Muscle of leg (tissue), 16 donors: ENCODE measurements at places on chromosomes 3 and 15. TPM values are rescaled to one million over a fixed set of nuclear protein-coding genes. Genes with fewer than 3 reads are reported as not detected.
A peak's percentile ranks its signal among the peaks of the same experiment; 100 is the strongest.

Gene RTP3
- polyA plus RNA-seq = not detected

Gene LRRC31
- not detected for polyA plus RNA-seq

Gene TGM4
- polyA plus RNA-seq = 0.28 TPM

Gene ZMYND10
- polyA plus RNA-seq = 1.8 TPM

Gene LYZL4
- not detected for polyA plus RNA-seq

Gene CHRNA7
- 2.2 TPM for polyA plus RNA-seq

Gene MNS1
- 7.1 TPM for polyA plus RNA-seq

Gene ARL8B
- 41.2 TPM for polyA plus RNA-seq

Gene PTX3
- polyA plus RNA-seq = 8.7 TPM

Gene SPESP1
- polyA plus RNA-seq = 7.7 TPM

Gene PEX11A
- polyA plus RNA-seq = 5.6 TPM

Gene IQGAP1
- 78.0 TPM for polyA plus RNA-seq

Gene SLC22A13
- polyA plus RNA-seq = not detected

GRCh38 chr15:53251996-53252395 is 461.9 kb upstream of the ONECUT1 start:
- DNase-seq = no peak

DNA sequence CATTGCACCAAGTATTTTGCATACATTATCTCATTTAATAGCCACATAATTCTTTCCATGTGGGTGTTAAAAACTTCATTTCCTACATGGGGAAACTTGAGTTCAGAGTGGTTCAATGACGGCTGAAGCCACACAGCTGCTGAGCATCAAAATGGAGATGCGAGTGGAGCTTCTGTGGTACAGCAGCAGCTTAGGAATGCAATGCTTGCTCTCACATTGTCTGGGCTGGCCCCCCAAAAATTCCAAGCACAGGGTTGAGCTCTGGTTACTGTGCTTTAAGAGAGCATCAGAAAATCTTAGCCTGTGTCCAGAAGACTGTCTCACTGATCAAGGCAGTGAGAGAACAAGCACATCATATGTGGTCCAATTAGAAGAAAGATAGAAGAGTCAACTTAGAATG is 57.4 kb upstream of the GADL1 start:
- no peak for DNase-seq

GRCh38 chr15:88792342-88793282 is 10.6 kb upstream of the ACAN start:
- DNase-seq = no peak

DNA sequence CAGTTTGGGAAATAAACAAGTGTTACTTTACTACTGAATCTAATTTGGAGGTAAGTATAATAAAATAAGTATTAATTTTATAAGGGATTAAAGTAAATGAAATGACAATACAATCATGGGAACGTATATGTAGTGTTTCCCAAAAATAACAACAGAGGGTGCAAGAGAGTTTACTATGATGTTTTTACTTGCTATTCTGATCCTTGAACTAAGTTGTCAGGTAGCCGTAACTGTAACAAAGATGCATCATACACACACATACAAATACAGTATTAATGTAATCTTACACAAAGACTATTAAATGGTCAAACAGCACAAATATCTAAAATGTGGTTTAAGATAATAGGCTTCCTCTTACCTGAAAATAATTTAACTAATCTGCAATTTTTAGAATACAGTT is 311.4 kb downstream of the TBC1D5 start:
- DNase-seq = peak; percentile 39

GRCh38 chr3:180530276-180530675 is 71.7 kb upstream of the TTC14 start:
- peak; percentile 2 for DNase-seq

- no peak for DNase-seq
Measured at GRCh38 chr15:31405200-31405920, 78.7 kb downstream of the KLF13 start.

GRCh38 chr15:27865323-27865922 is 233.7 kb downstream of the OCA2 start:
- no peak for DNase-seq

DNA sequence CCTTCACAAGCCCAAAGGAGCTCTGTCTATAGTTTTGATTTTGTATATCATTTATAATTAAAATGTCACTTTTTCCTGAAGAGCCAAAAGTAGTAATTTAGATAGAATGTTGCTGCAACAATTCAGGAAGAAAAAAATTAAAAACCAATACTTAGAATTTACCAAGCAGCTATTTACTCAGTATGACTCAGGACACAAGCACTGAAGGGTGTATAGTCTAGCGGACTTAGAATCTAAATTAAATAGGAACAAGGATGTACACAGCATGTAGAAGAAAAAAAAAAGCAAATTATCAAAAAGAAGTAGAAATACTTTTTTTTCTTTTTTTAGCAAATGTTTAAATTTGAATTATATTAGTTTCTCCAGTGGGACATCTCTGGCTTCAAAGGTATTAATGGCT is 31.6 kb downstream of the PGBD4 start:
- no peak for DNase-seq

DNA sequence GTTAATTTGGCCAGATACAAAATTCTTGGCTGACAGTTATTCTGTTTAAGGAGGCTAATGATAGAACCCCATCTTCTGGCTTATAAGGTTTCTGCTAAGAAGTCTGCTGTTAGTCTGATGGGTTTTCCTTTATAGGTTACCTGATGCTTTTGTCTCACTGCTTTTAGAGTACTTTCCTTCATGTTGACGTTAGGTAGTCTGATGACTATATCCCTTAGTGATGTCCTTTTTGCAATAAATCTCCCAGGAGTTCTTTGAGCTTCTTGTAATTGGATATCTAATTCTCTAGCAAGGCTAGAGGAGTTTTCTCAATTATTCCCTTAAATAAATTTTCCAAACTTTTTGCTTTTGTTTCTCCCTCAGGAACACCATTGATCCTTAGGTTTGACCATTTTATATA is 114.1 kb upstream of the CDIN1 start:
- no peak for DNase-seq

GRCh38 chr15:98560338-98560737 is 88.0 kb upstream of the IGF1R start:
- no peak for DNase-seq

DNA sequence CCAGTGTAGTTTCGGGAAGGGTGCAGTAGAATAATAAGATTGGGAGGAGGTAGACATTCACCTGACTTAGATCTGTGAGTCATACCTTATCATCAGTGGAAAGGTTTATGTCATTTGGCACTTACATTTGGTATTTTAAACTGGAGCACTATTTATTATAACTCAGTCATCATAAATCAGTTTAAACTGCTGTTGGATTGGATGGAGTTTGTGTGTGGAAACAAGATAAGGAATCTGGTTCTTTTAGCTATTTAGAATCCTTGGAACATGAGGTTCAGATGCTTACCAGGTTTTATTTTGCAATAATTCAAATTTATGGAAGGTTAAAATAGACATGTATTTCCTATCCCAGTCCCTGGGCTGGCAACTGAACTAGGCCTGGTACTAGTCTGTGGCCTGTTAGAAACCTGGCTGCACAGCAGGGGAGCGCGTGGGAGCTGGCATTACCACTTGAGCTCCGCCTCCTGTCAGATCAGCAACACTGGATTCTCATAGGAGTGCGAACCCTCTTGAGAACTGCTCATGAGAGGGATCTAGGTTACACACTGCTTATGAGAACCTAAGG is 34.5 kb downstream of the ZFAND6 start:
- no peak for DNase-seq

DNA sequence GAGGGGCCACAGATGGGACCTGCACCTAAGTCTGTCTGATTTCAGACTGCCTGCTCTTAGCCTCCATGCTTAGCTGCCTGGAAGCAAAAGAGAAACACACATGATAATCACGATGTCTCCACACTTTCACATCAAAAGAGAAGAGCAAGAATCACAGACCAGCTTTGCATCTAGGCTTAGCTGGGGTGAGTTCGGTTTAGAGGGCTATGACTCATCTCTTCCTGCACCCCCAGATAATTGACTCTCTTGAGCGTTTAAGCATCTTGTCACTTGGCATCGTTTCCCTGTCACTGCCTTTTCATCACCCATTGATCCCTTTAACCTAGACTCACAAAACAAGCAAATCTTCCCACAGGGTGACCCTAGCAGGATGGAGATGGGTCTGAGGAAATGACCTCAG is 124.0 kb downstream of the NTRK3 start:
- DNase-seq = no peak

GRCh38 chr15:92184142-92184541 is 209.5 kb upstream of the ST8SIA2 start:
- DNase-seq = peak; percentile 8

- DNase-seq = no peak
Measured at GRCh38 chr3:62445275-62445674, 71.9 kb upstream of the FEZF2 start.

- no peak for DNase-seq
Measured at GRCh38 chr3:142433110-142433509, 14.7 kb downstream of the XRN1 start.

- no peak for DNase-seq
Measured at GRCh38 chr15:69782809-69783208, 314.9 kb downstream of the TLE3 start.

GRCh38 chr15:23642413-23643044 is 5.1 kb downstream of the MAGEL2 start:
- DNase-seq = peak; percentile 79

DNA sequence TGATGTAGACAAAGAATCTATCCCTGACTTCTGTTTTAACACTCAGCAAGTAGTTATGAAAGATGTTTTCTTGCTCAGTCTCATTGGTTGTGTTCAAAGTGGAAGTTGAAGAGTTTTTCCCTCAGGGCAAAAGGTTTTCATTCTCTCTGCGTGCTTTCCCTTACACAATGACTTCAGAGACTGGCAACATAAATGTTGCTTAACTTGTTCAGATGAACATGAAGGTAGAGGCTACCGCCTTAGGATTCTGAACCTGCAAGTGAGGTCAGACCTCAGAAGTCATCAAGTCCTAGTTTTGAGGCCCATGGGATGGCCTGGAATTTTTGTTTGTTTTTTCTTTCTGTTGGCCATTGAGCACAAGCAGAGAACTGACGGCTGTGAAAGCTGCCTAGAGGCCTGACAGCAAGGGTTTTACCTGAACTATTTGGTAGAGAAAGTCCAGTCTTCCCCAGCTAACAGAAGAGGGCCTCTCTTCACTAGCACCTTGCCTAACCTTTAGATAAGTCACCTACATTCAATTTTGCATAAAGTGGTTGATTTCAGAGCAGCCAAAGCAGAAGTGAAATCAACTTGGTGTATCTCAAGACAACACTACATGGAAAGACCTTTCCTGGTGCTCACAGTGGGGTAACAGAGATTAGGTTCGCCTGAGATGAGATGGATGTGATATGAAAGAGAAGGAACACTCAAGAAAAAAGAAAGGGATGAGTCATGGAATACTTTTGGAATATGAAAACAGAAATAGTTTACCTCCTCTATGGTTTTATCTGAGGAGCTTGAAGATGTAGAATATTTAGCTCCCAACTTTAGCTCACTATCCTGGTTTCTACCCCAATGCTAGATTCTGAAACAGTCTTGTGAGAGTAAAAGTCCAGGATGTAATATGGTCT is 53.6 kb upstream of the AP4E1 start:
- no peak for DNase-seq

DNA sequence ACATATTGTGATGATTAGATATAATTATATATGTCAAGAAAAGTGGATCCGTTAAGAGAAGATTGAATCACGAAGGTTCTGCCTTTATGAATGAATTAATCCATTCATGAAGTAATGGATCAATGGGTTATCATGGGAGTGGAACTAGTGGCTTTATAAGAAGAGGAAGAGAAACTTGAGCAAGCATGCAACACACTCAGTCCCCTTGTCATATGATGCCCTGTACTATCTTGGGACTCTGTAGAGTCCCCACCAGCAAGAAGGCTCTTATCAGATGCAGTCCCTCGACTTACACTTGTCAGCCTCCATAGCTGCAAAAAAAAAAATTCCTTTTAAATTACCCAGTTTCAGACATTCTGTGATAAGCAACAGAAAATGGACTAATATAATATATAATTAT is 301.9 kb downstream of the RAP2B start:
- peak; percentile 22 for DNase-seq

DNA sequence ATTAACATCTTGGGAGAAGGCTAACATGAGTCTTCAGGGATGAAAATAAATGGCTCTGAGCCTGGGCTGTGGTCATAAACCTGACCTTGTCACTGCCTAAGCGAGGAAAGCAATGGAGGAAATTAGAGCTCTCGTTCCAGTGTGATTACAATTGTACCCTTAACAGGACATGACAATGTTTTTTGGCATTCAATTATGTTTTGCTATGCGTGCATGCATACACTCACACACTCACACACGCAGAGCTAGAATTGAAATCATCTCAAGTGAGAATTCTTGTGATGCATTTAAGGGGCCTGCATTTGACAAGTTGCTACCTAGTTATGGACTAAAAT is 24.1 kb downstream of the ZNF80 start:
- DNase-seq = peak; percentile 27

DNA sequence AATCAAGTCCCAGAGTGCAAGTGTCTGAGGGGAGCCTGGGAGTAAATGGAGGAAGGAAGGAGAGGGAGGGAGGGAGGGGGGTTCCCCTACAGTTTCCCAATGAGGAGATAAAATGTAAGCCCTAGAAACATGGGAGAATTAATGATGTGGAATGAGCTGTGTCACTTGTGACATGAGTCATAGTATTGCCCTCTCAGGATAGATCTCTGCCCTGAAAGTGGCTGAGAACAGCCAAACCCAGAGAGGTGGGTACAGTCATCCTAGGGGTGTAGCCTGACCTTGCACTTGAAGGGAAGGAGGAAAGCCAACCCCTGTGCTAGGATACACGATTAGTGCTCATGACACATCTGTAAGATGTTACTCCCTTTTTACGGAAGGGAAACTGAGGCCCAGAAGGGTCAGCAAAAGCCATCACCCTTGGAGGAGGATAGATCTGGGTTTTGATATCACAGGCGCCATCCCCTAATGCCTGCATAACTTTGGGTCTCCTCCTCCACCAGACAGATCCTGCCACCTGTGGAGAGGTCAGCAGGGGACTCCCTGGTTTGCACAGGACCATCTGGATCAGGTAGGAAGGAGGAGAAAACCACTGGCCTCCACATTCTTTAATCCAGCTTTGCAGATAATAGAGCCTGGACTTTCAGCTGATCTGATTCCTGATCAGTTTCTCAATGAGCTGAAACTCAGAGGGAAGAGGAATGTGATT is 23.1 kb upstream of the USP3 start:
- no peak for DNase-seq

- no peak for DNase-seq
Measured at GRCh38 chr3:39132096-39133092, 21.0 kb downstream of the CSRNP1 start.

DNA sequence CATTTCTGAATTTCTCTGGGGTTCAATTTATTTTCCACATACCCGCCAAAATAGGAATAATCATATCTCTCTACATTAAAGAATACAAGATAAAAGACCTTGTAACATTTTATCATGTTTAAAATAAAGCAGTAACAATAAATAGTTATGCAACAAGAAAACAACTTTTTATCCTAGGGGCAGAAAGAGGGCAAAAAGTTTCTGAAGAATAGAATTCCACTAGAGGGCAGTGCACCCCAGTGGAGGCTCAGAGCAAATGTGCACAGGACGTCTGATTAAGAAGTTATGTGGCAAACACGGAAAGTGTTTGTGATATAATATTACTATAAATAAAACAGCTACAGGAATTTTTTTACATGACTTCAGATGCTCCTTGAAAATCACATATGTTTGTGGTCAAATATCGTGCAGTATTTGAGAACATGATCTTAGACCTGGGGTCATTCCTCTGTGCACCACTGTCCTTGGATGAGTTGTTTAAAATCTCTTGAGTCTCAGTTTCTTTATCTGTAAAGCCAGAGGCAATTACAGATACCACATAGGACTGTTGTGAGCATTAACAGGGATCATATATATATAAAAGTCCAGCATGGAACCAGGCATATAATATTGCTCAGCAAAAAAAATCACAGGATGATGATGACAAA is 13.2 kb upstream of the PIK3R4 start:
- DNase-seq = peak; percentile 68
